ENCODE measurements at places on chromosomes 16 and 17.

- no peak for DNase-seq
Observed at GRCh38 chr16:84732674-84733352, 33.0 kb downstream of the USP10 start.

DNA sequence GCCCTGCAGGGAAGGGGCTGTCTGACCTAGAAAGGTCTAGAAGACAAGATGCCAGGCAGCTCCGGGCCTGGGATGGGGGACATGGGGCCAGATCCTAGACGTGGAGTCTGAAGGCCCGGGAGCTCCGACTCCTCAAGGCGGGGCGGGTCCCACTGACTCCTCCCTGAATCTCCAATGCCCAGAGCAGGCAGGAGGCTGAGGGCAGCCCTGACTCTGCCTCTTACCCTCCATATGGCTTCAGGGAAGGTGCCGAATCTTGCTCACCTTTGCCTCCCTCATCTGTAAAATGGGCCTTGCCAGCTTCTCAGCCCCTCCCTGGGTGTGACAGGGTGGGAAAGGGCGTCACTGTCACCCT is 14.8 kb downstream of the VASN start:
- DNase-seq = no peak

- DNase-seq = no peak
Observed at GRCh38 chr17:48566717-48567116, 11.4 kb downstream of the HOXB4 start.

DNA sequence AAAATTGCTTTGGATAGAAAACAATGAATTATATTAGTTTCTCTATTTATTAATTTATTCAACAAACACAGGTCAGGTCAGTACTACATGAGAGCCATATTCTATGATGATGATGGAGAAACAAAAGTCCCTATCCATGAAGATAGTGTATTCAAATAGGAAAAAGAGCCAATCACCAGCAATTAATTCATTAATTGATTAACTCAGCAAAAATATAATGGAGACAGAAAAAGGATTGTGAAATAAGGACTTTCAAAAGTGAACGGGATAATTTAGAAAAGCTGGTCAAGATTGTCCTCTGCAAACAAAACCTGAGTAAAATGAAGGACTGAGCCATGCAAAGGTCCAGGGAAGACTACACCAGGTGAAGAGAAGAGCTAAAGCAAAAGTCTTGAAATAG is 1517.7 kb upstream of the CDH8 start:
- no peak for DNase-seq

DNA sequence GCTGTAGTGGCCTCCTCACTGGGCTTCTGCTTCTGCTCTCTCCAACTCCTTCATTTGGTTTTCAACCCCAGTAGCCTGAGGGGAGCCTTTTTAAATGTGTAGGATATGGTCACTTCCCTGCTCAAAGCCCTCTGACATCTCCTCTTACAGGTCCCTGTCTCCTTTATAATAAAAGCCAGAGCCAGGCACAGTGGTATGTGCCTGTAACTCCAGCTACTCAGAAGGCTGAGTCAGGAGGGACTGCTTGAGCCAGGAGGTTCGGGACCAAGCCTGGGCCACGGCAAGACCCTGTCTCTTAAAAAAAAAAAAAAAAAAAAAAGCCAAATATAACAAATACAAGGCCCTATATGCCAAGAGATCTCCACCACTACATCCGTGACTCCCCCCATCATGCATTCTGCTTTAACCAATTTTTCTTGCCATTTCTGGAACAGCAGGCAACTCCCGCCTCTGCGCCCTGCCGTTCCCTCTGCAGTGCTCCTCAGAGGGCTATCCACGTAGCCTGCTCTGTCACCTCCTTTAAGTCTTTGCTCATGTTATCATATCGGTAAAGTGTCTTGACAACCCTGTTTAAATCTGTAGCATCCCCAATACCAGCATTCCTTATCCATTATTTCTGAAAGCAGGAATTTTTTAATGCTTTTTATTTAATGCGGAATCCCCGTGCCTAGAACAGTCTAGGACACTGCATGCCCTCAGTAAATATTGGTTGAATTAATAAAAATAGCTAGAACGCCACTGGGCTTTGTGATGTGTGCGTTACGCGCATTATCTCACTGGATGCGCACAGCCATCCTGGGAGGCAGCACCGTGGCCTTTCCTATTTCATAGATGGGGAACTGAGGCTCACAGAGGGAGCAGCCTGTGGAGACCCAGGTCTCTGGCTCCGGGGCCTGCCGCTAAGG is 9.5 kb downstream of the ZNF771 start:
- no peak for DNase-seq

GRCh38 chr16:83925095-83925905 is 26.4 kb downstream of the MLYCD start:
- DNase-seq = no peak

DNA sequence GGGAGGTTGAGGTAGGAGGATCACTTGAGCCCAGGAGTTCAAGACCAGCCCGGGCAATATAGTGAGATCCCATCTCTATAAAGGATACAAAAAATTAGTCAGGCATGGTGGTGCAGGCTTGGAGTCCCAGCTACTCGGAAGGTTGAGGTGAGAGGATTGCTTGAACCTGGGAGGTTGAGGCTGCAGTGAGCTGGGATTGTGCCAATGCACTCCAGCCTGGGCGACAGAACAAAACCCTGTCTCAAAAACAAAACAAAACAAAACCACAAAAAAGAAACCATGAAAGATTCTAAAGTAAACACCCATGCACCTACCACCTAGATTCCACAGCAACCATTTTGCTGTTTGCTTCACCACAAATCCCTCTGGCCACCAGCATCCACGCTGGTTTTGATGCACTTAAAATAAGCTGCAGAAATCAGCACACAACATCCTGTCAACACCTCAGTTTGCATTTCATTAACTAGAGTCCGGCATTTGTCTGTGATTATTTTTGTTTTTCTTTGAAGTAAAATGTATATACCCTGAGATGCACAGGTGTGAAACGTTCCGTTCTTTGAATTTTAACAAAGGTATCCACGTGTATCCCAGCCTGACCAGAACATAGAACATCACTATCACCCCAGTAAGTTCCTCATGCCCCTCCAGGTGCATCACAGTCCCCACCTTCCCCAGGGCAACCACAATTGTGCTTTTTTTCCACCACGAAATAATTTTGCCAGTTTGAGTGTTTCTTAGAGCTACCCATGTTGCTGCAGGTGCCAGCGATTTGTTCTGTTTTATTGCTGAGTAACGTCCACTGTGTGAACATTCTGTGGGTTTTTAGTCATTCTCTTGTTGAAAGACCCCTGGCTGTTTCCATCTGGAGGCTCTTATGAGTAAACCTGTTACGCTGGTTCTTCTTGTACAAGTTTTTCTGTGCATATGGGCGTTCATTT is 191.5 kb downstream of the SEC14L1 start:
- DNase-seq = no peak

DNA sequence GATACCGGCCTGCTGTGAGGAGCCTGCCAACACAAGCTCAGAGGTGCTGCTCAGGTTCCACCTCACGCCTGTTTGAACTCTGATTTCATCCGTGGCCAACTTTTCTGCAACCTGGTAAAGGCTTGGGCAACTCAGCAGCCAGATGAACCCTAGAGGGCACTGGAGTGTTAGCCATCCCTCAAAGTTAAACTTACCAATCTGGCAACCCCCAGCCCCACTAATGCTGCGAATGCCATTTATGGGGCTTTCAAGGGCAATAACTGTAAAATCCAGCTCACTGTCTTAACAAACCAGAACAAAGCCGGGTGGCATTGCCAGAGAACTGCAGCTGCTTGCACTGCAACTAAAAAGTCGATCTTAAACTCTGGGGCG is 105.5 kb downstream of the AXIN2 start:
- DNase-seq = no peak

- no peak for DNase-seq
Observed at GRCh38 chr16:47392081-47392480, 68.8 kb downstream of the ITFG1 start.

DNA sequence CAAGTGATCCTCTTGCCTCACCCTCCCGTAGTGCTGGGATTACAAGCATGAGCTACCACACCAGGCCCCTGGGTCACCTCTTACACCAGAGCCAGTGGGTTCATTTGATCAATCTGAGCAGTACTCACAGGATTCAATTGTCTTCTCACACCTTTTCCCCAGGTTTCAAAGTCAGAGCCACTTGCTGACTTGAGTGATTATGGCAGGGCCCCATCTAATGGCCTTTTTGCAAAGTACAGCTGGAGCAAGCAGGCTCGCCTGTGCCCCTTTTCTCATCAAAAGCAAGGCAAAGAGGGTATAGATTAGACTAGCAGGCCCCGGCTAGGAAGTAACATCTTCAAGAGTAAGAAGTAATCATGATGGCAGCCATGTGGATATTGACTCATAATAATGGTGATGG is 114.8 kb upstream of the NOL11 start:
- DNase-seq = no peak

- no peak for DNase-seq
Observed at GRCh38 chr16:77191259-77191969, 424 bp downstream of the MON1B start.

GRCh38 chr17:55911186-55911585 is 160.3 kb downstream of the PCTP start:
- no peak for DNase-seq

DNA sequence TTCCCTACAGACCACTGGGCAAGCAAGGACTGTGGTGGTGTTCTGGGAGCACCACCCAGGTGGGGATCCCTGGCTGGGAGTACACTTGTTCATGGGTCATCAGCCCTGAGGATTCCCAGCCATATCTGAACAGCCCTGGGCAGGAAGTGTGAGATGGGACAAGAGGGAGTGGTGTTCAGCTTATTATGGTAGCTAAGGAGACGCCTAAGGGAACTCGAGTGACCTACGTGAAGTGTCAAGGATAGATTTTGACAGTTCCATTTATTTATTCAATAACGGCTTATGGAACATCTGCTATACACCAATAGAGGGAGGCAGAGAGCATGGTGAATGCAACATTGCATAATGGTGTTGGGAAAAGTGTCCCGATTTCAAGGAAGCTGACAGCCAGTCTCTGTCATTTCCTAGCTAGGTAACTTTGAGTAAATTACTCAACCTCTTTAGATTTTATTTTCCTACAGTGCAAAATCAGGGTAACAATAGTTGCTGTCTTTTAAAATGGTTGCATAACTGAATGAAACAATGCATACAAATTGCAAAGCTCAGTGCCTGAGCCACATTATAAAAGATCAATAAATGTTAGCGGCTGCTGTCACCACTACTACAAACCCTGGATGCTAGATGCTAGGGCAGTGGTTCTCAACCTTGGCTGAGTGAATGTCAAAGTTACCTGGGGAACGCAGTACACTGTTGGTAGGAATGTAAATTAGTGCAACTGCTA is 534.1 kb downstream of the GRIN2A start:
- DNase-seq = no peak

- DNase-seq = no peak
Observed at GRCh38 chr17:45108051-45108450, 24.3 kb downstream of the PLCD3 start.

GRCh38 chr17:80727409-80727755 is 182.7 kb downstream of the RPTOR start:
- no peak for DNase-seq

DNA sequence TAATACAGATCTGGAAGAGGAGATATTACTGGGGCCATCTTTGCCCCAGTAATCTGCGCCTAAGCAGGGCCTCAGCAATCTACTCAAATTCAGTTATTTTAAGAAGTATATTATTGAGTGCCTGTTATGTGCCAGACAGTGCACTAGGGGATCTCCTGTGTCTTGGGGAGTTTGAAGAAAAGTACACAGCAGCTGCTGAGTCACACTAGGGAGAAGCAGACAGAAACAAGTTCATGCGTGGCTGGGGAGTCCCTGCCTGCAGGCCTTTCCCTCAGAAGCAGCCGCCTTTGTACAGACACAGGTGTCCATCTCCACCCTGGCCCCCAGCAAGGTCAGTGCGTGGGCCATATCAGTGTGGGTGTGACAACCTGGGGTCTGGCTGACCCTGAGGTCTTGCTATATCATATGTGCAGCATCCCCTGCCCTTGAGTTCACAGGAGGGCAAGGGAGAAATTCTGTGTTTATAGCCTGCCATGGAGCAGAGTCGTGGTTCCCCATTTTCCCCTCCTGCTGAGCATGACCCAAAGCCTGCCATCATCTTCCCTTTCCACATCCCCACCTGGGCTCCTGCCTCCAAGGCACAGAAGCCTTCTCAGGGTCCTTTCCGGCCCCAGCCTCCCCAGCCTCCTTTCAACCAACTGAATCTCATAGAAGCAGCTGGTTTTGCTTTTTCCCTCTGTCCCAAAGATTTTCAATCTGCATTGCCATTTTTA is 229.9 kb upstream of the SDK2 start:
- DNase-seq = no peak

DNA sequence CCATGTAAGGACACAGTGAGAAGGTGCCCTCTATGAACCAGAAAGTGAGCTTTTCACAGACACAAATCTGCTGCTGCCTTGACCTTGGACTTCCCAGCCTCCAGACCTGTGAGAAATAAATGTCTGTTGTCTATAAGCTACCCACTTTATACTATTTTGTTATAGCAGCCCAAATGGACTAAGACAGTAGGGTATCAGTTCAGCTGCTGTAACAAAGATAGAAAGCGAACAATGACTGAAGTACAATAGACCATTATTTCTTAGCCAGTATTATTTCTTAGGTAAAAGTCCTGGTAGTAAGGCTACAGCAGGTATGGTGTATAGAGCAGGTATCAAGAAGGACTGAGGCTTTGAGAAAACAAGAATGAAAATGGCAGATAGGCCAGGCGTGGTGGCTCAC is 117.0 kb downstream of the SLC39A11 start:
- no peak for DNase-seq

- peak; percentile 52 for DNase-seq
Observed at GRCh38 chr16:4505356-4506147, 29.4 kb downstream of the HMOX2 start.

GRCh38 chr17:28460901-28461300 is 12.5 kb upstream of the SLC13A2 start:
- no peak for DNase-seq

DNA sequence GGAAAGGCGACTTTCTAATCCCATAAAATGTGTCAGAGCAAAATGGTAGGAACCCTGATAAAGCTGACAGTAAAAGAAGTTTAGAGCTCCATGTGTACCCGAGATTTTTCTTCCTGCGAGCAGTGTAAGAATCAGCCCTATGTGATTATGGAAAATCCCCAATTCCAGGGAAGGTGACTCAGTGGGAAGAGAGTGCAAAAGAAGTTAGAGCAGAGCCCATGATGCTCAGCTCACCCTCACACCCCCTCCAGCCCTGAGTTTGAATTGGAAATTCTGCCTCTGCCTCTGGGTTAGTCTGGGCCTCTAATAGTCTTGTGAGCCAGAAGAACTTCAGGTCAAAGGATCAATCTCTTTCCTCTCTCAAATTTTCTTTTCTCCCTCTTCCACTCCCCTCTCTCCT is 12.5 kb downstream of the C17orf78 start:
- DNase-seq = no peak

DNA sequence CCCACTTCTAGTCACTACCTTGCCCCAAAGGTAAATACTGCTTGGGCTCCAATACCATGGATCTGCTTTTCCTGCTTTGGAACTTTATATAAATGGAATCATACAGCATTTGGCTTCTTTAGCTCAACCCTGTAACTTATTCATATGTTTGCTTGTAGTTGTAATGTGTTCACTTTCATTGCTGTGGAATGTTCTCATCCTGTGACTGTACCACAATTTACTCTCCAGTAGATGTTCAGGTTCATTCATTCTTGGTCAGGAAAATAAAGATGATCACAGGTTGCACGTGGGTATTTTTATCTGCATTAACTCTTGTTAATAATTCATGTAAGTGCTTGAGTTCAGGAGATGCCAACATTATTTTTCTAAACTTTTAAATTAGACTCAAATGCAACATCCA is 6.7 kb upstream of the BEAN1 start:
- no peak for DNase-seq

Measured in activated CD4-positive, CD25-positive, alpha-beta regulatory T cell (primary cell).